ENCODE measurements at places on chromosomes 1 and 21.
A peak's percentile ranks its signal among the peaks of the same experiment; 100 is the strongest.

DNA sequence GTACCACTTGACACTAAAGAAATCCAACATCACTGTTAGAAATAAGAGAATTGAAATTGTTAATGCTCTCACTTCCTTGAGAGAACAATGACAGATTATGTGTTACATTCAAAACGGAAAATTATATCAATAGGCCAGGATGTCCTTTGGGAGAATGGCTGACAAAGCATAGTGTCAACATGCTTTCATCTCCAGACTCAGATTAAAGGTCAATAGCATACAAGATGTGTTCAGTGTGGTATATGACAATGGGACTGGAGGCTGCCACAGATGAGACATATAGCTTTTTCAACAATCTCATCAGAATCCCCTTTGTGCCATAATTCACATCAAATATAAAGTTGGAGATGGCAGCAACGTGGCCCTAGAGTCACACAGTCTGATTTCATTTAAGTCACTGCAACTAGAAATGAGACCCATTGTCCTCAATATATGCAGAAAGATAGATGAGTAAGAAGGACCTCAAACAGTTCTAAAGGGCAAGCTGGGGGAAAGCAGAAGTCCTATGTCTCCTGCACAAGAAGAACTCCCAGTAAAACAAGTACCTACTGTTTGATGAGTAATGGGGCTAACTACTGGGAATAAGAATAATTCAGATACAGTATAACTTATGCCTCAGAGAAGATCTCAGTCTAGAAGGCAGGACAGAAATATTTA lies 327.9 kb downstream of the TTLL7 start:
- no peak for DNase-seq

- no peak for DNase-seq
These were observed 136.0 kb downstream of the HLX start for GRCh38 chr1:221015159-221015790.

GRCh38 chr1:56542651-56543050 lies 36.7 kb downstream of the PLPP3 start:
- no peak for DNase-seq

- DNase-seq, result no peak
These were observed 204.5 kb upstream of the LRRC7 start for GRCh38 chr1:69363236-69363635.

GRCh38 chr1:42935313-42935895 lies 23.3 kb downstream of the SLC2A1 start:
- DNase-seq, result no peak

- DNase-seq, result peak; percentile 7
These were observed 263.4 kb downstream of the OLFM3 start for GRCh38 chr1:101733340-101733739.

DNA sequence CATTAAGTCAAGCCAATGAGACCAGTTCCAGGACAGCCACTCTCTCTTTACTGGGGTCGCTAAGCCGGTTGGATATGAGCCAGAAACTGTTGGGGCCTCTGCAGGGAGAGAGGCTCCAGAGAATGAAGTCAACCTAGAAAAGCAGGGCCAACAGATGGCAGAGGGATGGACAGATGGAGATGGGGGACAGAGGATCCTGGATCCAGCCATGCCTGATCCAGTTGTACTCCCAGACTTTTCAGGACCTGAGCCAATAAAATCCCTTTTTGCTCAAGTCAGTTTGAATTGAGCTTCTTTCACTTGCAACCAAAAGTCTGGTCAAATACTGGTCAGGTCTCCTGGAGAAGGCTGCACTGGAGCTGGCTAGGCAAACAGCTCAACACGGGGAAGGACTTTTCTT lies 2.2 kb downstream of the DHCR24 start:
- DNase-seq, result no peak

- no peak for DNase-seq
These were observed 657 bp upstream of the HDAC1 start for GRCh38 chr1:32291145-32291707.

DNA sequence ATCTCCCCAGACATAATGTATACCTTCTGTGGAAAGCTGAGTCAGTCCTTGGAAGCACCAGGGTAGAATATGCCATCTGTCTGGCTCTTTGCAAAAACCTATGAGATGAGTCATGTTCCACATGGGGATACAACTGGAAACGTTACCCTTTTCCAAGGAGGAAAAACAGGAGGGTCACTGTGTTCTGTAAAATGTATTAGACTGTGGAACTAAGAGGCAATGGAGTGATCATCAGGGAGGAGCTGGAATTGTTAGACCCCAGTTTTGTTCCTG lies 16.1 kb upstream of the PSMD4 start:
- no peak for DNase-seq

GRCh38 chr1:158112994-158113758 lies 67.5 kb upstream of the CD1D start:
- peak; percentile 86 for DNase-seq

Data from iPS-NIHi11 (cell line).